Ovary (tissue), 10 donors: ENCODE measurements at places on chromosomes 7 and 10. TPM values are rescaled to one million over a fixed set of nuclear protein-coding genes. Genes with fewer than 3 reads are reported as not detected.

Gene AMZ1
- 0.86 TPM for total RNA-seq

Gene ATAD1
- 51.0 TPM for total RNA-seq

Gene VENTX
- total RNA-seq, result 2.0 TPM

Gene LIPF
- not detected for total RNA-seq

DNA sequence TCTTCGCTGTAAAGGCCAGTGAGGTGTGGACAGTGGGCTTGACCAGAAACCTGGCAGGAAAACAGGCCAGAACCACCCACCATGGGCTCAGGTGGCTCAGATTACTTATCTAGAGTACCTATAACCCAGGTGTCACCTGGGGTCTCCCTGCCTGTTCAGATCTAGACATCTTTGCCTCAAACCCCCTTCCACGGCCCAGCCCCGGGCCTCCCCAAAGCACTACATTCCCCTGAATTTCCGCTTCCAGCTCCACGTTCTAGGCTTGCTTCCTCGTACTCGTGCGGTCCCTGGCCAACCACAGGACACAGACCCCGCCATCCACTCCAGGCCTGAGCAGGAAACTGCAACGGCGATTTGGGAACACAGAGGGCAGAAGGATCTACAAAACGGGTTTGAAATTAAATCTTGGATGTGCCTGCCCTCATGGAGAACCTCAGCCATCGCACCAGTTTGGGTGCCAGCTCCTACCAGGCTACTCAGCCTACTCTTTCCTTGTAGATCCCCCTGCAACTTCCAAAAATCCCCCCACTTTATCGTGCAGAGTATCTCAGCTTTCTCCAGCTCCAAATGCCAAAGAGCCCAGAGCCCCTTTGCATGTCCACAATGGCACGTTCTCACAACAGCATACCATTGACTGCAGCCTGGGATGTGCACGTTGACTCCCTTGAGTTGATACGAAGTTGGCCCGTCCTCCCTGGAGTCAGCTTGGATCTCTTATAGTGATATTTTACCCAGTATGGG, 62.7 kb upstream of the CACUL1 start:
- DNase-seq, result no peak

DNA sequence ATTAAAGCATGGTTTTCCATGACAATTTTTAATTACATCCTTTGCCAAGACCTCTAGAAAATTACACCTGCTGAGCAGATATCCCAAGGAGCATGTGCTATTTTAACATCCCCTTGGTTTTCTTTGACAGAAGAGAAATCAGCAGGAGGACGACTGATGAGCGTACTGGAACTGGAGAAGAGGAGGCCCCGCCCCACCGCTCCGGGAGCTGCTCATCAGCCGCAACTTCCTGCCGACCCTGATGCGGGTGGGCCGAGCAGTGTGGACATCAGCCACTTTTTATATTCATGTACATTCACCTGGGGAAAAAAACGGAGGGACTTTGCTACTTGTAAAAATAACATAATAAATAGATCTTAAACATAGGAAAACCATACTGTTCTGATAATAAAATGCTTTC, 54.2 kb downstream of the CDC123 start:
- DNase-seq, result no peak

DNA sequence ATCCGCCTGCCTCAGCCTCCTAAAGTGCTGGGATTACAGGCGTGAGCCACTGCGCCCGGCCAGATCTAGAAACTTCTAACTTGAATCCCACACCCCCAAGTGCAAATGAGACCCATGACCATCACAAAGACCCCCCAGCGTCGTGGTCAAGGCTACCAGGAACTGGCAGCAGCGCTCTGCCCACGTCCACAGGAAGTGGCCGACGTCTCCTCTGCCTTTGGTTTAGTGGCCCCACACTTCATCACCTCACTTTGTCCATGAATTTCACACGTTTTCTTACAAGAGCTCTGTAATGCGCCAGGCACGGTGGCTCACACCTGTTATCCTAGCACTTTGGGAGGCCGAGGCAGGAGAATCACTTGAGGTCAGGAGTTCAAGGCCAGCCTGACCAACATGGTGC, 53.5 kb upstream of the TNRC18 start:
- no peak for DNase-seq

DNA sequence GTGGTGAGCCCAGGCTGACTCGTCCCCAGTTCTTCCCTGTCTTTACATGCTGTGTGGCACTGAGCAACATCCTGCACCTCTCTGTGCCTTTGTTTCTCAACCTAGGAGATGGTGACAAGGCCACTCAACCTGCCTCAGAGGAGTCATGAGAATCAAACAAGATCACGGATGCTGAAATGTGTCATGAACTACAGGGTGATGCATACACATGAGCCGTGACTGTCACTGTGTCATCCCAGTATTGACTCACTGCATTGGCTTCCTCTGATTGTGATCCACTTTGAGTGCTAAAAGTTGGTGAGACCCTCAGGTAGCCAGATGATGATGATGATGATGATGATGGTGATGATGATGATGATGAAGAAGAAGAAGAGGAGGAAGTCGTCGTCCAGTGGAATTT, 11.5 kb downstream of the C10orf71 start:
- no peak for DNase-seq

DNA sequence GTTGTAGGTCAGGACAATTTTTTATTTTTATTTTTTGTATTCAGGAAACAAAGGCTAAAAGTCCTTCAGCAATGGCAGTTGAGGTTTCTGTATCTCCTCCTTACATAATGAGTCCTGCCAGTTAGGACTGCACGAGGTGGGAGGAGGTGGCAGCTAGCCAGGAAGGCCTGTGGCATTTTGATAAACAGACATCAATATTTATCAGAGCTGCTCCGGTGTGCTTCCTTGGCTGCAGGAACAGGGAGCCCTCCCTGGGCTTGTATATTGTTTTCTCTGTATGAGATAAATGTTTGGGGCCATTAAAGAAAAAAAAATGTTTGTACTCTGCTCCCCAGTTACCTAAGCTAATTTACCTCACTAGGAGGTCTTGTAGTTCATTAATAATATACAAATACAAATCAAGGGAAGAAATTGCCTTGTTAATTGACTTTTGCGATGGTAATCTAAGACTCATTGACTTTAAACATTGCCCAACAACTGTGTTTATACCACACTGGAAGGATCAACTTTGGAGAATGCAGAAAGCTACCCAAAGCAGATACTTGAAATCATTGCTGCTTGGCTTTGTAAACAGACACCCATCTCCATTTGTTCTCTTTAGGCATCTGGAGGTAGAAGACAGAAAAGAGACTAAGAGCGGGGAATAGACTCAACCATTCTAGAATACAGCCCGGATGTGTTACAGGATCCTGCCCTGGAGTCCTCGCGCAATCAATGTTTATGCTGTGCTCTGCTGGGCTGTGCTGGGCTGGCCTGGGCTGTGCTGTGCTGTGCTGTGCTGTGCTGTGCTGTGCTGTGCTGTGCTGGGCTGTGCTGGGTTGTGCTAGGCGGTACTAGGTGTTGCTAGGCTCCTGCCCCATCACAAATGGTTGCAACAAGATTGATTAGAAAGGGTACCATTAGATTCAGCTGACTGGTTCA, 36.5 kb upstream of the PDZD8 start:
- no peak for DNase-seq

- DNase-seq, result no peak
Measured at GRCh38 chr7:27688646-27689045, 26.0 kb upstream of the HIBADH start.

DNA sequence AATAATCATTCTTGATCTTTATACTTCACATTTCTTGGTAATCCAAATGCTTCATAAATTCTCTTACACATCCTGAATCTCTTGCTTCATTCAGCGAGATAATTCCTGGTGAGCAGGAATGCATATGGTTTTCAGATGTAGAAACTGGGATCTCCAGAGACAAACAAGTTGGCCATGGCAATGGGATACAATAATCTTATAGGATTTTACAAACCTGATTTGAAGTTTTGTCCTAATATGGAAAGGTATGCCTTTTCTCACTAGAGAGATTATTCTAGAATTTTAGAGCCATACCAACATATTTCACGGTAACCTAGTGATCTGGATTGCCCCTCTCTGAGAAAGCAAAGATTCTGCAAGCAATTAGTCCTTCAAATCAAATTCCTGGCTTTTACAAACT, 13.1 kb upstream of the TRDMT1 start:
- DNase-seq, result no peak

GRCh38 chr10:87646192-87646909, 13.3 kb upstream of the PAPSS2 start:
- no peak for DNase-seq

DNA sequence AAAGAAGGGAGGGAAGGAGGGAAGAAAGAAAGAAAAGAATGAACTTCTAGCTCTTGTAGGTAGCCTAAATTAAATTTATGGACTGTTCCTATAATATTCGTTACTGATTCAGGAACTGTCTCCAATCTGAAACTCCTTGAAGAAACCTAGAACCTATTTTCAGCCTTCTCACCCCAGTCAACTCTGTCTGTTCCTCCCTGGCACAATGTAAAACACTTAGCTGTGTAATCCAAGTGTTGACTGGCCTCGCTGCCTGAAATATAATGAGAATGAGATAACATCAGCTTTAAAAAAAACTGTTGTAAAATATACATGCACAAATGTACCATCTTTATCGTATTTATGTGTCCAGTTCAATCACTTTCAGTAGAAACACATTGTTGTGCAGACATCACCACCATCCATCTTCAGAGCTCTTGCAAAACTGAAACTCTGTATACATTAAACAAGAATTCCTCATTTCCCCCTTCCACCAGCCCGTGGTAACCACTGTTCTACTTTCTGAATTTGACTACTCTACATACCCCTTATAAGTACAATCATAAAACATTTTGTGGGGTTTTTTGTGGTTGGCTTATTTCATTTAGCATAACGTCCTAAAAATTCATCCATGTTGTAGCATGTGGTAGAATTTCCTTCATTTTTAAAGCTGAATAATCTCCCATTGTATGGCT, 6.3 kb upstream of the C7orf33 start:
- no peak for DNase-seq

- DNase-seq, result no peak
Measured at GRCh38 chr10:3727268-3727667, 57.7 kb downstream of the KLF6 start.

DNA sequence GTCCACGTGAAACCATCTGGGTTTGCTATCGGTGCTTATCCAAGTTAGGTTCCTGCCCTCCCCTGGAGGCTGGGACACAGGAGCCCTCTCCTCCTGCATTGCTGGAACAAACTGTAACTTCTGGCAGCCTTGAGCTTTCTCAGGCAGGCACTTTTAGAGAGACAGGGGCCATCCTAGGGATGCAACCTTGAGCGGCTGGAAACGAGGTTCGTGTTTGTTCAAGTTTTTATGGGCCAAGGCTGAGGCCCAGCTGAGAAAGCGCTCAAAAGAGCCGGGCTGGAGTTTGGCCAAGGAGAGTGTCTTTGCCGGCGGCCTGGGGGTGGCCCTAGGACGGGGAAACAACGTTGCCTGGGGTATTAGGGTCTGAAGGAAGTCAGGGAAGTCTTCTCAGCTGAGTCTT, 5.5 kb upstream of the MMD2 start:
- no peak for DNase-seq

GRCh38 chr7:132932296-132933071, 149.4 kb downstream of the CHCHD3 start:
- DNase-seq, result no peak

DNA sequence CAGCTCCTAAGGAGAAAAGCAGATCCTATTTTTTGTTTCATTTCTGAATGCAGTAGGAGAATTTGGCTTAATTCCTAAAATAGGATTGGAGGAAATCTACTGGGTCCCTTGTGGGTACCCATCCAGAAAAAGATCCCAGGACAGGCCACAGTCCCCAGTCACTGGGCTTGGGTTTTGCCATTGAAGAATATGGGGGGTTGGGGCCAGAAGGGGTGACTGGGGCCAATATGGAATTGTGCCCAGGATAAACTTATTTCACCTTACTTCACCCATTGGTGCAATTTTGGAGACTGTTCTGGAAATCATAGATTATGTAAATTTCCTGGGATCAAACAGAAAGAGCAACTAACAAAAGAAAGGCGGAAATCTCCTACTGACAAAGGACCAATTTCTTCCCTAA, 5.0 kb downstream of the HOXA5 start:
- DNase-seq, result no peak

DNA sequence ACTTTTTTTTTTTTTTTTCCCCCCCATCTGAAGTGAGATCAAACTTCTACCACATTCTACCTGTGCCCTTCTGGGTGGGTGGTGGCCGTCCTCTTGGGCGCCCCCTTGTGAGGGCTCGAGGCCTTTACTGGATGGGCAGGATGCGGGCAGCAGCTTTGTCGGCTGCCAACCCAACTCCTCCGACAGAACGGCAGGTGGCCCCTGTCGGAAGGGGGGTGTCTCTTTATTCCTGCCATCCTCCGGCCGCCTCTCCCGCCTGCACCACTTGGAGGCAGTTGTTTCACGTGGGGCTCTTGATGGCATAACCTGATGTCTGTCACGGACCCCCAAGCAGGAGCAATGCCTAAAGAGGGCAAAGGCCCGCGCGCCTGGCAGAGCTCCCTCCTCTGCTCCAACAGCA, 31.0 kb downstream of the AMZ1 start:
- no peak for DNase-seq

DNA sequence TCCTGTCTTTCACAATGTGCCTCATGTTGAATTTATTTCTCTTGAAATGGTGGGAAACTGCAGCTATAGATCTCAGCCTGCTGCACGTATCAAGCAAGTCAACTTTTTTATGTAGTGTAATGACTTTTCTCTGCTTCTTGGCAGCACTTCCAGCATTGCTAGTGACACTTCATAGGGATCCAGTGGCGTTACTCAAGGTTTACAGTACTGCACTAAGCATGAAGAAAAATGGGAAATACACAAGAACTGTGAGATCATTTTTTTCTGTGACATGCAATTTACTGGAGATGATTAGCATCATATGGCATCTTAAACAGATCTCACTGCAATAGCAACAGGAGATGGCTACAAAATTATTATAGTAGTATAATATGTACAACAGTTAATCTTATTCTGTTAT, 90.9 kb downstream of the POLR1F start:
- DNase-seq, result no peak

GRCh38 chr7:135879233-135879632, 97.9 kb downstream of the MTPN start:
- no peak for DNase-seq

- no peak for DNase-seq
Measured at GRCh38 chr7:106070567-106071254, 41.4 kb downstream of the SYPL1 start.
